ENCODE measurements at places on chromosomes 5 and 9.

DNA sequence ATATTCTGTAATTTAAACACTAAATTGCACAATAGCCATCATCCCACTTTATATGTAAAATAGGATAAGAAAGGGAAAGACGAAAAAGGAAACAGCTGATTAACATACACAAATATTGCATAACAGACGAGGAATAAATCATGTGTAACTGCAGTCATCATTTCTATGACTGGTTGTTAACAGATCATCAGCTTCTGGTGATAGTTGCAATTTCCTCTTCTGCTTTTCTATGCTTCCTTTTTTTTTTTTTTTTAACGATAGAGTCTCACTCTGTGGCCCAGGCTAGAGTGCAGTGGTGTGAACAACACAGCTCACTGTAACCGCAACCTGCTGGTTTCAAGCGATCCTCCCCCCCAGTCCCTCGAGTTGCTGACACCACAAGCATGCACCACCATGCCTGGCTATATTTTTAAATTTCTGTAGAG is 22.5 kb upstream of the JAKMIP2 start:
- DNase-seq: no peak

DNA sequence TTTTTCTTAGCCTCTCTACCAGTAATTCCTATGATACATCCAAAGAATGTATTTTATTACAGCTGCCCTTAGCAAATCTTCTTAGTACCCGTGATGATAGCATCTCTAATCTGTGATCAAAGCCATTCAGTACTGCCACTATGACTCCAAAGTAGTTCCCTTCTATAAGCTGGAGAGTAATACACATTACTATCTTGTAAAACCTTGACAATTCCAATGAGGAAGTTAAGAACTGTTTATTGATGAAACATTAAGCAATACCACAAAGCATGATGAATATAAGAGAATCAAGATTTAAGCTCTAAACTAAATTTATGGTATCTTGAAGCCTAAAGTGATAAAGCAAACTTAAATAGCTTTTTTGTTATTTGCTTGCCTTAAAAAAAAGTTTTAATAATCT is 86.1 kb downstream of the SMIM23 start:
- no peak for DNase-seq

GRCh38 chr9:70101265-70101664 is 57.6 kb downstream of the MAMDC2 start:
- DNase-seq: no peak

- DNase-seq: peak; percentile 95
These were observed 37.4 kb downstream of the ARHGEF37 start for GRCh38 chr5:149618581-149619248.

DNA sequence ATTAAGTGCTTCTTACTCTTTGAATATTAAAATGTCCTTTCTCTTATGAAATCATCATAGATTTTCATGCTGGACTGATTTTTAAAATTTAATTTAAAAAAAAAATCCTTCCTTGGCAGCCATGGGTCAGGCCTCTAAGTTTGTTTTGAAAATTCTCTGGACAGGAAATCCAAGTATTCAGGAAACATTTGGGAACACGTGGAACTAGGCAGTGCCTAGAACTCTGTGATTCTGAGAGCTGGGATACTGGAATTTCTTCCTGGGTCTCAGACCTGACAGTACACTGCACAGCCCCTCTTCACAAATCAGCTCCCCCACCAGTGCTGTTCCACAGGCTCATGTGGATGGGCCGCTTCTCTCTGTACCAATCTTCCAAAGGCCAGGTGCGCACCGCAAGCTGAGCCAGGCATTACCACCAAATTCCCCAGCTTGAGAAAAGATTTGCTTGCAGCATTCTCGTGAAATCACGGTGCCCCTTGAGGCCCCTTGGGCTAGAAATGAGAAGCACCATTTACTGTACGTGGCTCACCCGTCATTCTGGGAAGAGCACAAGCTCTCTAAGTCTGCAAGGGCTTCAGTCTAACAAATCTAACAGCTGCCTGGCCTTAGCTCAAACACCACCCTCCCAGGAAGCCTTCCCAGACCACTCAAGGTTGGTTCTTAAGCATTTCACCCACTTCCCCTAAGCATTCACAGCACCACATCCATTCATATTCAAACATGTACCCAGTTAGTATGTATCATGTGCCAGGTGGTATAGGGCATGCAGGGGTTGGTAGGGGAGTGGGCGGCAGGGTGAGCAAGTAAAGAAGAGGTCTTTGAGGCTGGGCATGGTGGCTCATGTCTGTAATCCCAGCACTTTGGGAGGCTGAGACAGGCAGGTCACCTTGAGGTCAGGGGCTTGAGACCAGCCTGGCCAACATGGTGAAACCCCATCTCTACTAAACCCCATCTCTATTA is 26.5 kb downstream of the B4GALT1 start:
- DNase-seq: peak; percentile 37
